ENCODE measurements at places on chromosomes 2 and 18.

DNA sequence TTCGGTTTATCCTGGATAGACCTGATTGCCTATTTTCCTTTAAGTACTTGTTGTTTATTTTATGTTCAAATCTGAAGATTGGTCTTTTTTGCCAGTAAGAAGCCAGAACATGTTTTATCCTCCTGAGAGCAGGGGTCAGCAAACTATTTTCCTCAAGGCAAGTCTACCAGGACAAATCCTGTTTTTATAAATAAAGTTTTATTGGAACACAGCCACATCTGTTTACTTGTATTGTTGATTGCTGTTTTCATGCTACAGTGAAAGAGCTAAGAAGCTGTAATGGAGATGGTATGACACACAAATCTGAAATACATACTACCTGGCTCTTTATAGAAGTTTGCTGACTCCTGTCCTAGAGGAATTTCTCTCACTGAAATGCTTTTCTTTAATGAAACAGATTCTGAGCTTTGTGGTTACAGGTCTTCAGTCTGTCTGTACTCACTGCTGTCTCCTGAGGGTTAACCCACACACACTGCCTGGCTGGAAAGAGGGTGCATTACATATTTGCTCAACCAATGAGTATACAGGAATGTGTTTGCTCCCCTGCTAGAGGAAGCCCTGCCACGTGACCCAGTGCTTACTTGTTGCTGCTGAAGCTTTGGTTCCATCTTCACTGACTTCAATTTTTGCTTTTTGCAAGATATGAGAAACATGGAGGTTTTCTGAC, 22.6 kb downstream of the MRPL44 start:
- DNase-seq: no peak

DNA sequence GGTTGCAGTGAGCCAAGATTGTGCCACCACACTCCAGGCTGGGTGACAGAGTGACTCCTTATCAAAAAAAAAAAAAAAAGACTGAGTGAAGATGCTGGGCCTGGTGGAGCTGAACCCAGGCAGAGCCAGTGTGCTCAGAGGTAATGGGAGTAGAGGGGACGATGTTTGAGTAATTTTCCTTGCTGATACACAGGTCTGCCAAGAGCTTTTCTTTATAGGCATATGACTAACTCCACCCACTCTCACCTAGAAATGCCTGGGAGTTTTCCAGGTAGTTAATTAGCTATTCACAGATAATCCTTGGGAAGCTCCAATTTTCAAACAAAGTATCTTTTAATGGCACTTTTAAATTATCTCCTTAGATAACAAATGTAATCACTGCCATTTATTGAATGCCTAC, 33.4 kb upstream of the ACSL3 start:
- no peak for DNase-seq

DNA sequence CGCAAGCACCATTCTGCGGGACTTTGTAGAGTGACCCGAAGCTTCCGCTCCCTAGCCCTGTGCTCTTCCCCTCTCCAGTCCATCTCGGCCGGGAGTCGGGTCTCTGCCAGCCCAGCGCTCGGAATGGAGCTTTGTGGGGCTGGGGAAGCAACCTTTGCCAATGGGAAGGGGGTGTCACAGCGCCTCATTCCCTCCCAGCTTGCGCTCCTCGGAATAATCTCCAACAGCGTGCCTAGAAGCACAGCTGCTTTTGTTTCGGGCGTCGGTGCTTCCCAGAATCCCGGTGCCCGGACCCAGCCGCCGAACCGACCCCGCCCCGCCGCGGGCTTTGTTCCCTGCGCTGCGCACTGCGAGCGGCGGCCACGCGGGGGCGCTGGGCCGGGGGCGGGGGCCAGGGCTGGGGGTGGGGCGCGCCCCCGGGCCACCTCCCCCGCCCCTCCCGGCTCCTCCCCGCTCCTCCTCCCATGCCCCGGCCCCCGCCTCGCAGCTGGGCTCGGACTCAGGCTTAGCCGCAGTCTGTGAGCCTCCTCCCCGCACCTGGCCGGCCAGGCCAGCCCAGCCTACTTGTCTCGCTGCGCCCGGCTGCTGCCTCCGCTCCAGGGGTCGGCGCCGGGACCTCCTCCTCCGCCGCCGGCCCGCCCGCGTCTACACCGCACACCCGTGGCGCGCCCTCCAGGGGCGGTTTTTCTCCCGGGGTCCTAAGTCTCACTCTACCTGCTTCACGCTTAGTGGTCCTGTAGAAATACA, 77.7 kb upstream of the SMAD2 start:
- DNase-seq: peak; percentile 47

DNA sequence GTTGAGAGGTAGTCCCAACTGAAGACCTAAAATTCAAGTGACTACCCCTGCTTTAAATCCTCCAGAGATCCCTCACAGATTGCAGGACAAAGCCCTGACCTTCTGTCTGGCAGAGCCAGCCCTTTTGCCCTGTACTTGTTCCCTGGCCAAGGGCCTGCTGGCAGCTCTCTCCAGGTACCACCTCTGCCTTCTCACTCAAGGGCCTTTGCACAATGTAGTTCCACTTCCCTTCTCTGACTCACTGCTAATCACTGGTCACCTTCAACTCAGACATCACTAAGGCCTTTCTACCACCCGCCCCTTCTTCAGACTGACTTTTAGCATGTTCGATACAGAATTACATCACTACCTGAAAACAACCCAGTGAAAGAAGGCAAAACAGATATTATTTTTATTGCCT, 411.0 kb downstream of the TMEM182 start:
- DNase-seq: no peak

GRCh38 chr2:8677646-8678592, 3.9 kb upstream of the ID2 start:
- DNase-seq: no peak

DNA sequence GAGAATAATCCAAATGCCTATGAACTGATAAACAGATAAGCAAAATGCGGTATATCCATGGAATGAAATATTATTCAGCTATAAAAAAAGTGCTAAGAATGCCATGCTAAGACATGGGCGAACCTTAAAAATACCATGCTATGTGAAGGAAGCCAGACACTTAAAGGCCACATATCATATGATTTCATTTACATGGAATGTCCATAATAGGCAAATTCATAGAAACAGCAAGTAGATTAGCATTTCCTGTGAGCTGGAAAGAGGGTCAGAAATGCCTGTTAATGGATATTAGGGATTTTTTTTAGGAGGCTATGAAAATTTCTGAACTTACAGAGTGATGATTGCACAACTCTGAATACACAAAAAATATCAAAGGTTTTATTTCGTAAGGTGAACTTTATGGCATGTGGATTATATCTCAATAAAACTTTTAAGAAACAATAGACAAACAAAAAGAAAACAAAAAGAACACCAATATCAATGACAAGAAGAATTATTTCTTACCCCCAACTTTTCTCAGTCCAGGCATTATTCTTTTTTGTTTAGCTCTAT, 1207.7 kb downstream of the SUCLG1 start:
- DNase-seq: no peak

Measured in iPS DF 6.9 (cell line).